ENCODE measurements at places on chromosomes 4 and X.

DNA sequence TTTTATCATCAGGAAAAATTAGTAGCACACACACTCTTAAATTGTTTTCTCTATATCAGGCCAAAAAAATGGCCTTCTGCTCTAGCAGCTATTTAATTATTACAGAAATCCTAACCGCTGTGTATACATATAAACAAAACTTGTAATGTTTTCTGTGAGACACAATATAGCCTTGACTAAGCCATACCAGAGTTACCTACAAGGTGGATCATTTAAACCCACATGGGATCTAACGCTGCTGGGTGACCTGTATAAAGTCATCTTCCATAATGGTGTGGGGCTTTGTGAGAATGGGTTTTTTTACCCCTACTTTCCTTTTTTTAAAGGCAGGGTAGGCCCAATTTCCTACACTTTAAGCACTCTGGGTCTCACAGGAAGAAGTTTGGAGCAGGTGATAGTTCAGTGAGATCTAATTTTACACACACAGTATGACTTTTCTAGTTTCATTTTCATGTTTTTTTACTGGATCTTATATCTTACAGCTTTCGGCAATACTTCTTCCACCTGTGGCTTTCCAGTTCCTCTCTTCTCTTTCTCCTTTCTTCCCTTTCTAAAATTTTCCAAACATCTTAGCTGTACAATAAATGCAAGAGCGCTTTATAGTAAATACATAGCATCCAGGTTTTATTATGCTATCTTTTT is 66.9 kb upstream of the MMAA start:
- DNase-seq: no peak

GRCh38 chr4:85790582-85790981 is 315.6 kb downstream of the ARHGAP24 start:
- no peak for DNase-seq

- no peak for DNase-seq
Observed at GRCh38 chrX:23246001-23246400, 88.6 kb upstream of the PTCHD1 start.

GRCh38 chr4:134308910-134309309 is 107.3 kb upstream of the PABPC4L start:
- no peak for DNase-seq
